Stimulated activated CD4-positive, alpha-beta T cell treated with anti-CD3 and anti-CD28 coated beads, Interleukin-15, amount 100 ng/mL, for 1 hour (primary cell): ENCODE measurements at places on chromosomes 4 and X.

GRCh38 chrX:69038188-69038587 lies 127.1 kb downstream of the PJA1 start:
- no peak for DNase-seq

DNA sequence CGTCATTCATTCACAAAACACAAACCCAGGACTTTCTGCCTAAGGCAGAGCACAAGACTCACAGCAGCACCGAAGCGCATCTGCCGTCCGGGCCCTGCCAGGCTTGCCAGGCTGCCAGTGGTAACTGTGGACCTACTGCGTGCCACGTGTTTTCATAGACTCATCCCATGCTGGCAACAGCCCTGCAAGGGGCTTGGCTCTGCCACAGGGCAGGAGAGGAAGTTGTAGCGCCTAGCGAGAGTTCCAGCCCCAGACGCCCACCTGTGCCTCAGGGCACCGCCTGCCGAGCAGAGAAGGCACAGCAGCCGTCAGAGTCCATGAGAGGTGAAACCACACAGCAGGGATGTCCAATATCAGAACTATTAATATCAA lies 18.9 kb upstream of the MRFAP1 start:
- DNase-seq = no peak

DNA sequence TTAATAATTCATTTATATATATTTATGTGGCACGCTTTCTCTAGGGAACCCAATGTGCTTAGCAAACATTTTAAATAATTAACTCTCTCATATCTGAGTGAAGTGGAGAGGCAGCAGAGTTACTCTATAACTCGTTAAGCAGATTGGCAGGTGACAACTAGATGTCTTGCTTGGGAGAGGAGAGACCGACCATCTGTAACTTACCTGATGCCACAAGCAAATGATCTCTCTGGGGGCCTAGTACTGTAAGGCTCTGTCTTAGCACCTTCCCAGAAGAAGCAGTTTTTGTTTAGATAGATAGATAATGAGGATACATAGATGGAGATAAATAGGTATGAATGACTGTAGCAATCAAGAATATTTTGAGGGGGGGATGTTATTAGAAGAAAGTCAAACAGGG lies 11.9 kb upstream of the SEL1L3 start:
- DNase-seq = no peak

DNA sequence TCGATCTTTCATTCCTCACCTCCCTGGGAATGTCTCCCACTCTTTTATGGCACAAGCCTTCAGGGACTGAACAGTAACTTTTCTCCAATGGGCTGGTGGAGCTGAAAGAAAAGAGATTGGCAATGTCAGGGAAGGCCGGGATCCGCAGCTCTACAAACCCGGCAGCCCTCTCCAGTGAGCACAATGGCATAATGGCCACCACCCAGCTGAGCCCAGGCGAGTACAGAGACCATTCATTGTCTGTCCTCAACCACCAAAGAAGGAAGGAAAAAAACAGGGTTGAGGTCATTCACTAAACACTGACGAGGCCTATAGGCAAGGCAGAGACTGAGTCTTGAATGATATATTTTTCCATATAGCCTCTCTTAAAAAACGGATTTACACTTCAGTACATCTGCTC lies 3.6 kb downstream of the GEMIN8 start:
- DNase-seq = no peak

DNA sequence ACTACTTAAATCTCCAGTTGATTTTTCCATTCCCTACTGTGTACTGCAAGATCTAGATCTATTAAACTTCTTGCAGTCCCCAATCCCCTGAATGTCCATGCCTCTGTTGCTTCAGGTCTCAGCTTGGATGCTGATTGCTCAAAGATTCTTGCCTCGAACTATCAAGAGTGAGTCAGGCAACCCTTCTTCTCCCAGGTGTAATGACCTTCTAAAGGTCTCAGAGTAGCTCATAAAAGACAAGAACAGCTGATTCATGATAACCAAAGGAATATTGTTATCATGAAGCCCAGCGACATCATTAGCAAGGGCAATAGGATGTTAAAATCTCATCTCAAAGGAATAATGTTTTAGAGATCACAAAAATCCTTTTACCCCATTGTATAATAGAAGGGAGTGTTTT lies 6.8 kb upstream of the FABP2 start:
- no peak for DNase-seq

DNA sequence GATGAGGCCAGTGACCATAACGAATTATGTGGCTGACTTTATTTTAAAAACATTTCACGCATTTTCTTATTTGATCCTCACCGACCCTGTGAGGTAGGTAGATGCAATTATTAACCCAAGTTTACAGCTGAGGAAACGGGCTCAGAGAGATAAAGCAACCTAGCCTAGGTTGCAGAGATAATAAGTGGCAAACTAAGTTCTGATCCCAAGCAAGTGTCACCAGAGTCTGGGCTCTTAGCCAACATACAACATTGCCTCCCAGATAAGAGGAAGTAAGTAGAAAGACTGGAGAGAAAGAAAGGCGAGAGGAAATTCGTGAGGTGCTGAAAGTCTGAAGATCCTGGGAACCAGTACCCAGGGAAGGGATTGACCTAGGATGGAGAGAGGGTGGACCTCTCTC lies 77.4 kb upstream of the GPR50 start:
- DNase-seq = no peak

GRCh38 chr4:7507381-7507780 lies 72.7 kb upstream of the PSAPL1 start:
- DNase-seq = no peak

- no peak for DNase-seq
Measured at GRCh38 chr4:107793996-107794395, 30.7 kb upstream of the SGMS2 start.

- DNase-seq = no peak
Measured at GRCh38 chrX:132986556-132986955, 28.1 kb upstream of the HS6ST2 start.

DNA sequence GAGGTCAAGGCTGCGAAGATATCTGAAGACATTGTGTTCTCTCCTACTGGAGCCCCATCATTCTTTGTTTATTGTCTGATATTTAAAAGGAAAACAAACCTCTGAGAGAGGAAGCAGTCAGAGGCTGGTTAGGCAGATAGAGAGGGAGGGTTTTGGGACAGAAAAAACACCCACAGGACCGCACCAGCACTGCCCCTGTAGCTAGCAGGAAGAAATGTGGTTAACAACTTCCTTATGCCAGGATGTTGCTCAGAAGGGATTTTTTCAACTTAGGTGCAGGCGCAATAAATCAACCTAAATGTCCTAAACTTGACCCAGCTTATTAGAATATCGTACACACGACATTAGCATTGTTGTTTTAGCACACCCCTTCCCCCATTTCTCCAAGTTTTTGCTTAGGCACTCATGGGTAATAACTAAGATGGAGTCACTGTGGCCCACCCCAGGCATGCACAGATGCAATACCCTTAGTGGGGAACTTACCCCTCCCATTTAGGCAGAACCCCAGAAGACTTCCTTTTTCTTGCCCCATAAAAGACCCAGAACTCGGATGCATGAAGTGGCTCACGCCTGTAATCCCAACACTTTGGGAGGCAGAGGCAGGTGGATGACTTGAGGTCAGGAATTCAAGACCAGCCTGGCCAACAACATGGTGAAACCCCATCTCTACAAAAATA lies 2.8 kb upstream of the ZNF718 start:
- no peak for DNase-seq

GRCh38 chr4:176268963-176269362 lies at the start of gene ASB5:
ASB5 (minus strand) TSS chr4:176269222; CDS start chr4:176269108, 114 bp downstream.
- DNase-seq = no peak

DNA sequence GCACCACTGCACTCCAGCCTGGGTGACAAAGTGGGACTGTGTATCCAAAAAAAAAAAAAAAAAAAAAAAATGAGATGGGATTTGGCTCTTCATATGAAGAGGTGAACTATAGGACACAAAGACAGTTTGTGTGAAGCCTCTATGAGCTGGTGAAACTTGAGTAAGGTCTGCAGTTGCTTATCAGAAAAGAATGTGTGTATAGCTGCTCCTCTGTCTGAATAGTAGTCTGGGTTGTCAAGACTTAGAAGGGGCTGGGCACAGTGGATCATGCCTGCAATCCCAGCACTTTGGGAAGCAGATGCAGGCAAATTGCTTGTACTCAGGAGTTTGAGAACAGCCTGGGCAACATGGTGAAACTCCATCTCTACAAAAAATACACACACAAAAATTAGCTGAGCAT lies 82.8 kb downstream of the ARSF start:
- DNase-seq = no peak

DNA sequence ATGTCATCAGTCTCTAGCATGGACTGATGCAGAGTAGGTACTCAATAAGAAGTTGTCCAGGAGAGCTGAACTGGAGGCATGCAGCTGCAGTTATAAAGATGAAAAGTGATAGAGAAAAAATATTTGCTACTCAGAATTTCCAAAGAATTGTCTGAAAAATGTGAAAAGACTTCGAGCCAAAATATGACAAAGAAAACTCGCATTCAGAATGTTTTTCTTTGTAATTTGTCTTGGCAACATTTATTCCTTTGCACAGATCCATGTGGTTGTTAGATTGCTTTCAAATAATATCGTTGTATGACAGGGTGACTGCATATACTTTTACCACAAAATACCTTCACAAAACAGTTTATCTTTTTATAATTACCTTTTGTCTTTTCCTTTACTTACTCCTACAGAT lies 128.0 kb upstream of the SLC4A4 start:
- DNase-seq = no peak

DNA sequence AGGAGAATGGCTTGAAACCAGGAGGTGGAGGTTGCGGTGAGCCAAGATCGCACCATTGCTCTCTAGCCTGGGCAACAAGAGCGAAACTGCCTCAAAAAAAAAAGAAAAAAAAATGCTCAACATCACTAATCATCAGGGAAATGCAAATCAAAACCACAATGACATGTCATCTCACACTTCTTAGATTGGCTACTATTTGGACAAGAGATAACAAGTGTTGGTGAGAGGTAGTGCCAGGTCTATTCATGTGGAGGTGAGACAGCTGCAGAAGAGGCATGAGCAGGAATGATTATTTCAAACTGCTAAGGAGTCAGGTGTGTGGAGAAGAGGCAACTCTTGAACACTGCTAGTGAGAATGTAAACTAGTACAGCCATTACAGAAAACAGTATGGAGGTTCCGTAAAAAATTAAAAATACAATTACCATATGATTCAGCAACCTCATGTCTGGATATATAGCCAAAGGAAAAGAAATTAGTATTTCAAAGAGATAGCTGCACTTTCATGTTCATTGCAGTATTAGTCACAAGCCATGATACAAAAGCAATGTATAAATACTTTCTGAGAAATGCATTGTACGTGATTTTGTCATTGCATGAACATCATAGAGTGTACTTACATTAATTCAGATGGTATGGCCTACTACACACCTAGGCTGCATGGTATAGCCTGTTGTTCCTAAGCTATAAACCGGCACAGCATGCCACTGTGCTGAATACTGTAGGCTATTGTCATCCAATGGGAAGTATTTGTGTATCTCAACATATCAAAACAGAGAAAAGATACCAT lies 75.3 kb downstream of the TMEM144 start:
- DNase-seq = no peak

DNA sequence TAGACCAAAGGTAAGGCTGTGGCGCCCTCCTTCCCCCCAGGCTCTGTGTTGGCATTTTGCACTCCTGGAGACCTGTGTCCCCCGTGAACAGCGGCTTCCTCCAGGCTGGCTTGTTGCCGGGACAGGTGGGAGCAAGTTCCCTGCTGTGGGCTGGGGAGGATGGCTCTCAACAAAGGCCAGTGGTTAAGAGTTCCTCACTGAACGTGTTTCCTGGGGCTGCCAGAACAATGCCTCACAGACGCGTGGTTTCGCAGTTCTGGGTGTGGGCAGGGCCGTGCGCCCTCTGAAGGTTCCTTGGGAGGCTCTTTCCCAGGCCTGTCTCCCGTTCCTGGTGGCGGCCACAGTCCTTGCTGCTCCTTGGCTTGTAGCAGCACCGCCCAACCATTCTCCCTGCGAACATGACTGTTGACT lies 33.4 kb downstream of the NELFA start:
- no peak for DNase-seq

DNA sequence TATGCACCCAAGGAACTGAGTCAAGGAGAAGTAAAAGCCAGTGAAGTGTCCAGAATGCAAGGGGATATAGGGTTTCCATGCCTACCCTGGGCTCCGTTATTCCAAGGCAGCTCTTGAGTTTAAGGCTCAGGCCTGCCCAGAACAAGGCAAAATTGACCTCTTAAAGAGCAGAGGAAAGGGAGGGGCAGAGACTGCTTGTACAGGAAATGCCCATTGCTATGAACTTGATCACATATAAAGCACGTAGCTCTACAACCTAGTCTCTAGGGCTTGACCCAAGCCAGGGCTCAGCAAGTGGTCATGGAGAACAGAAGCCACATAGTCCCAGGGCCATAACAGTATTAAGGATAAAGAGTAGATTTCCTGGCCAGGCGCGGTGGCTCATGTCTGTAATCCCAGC lies 58.2 kb upstream of the MSN start:
- DNase-seq = no peak

- no peak for DNase-seq
Measured at GRCh38 chr4:1547856-1548826, 136.0 kb downstream of the FAM53A start.

- DNase-seq = no peak
Measured at GRCh38 chrX:80648023-80648422, 161.7 kb downstream of the BRWD3 start.

DNA sequence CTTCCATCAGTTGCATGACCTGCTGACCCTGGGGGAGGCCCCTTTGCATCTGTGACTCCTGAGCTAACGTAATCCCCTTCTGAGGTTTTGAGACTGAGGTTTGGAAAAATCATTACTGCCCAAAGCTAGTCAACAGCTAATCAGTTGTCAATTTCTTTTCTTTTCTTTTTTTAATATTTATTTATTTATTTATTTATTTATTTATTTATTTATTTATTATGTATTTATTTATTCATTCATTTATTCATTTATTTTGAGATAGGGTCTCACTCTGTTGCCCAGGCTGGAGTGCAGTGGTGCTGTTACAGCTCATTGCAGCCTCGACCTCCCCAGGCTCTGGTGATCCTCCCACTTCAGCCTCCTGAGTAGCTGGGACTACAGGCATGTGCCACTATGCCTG lies 25.1 kb upstream of the FHL1 start:
- DNase-seq = no peak

GRCh38 chr4:84479663-84480062 lies 19.4 kb downstream of the NKX6-1 start:
- DNase-seq = no peak

- DNase-seq = no peak
Measured at GRCh38 chr4:143667461-143667860, 33.0 kb downstream of the FREM3 start.

GRCh38 chrX:39859991-39860861 lies 237.5 kb downstream of the BCOR start:
- DNase-seq = peak; percentile 63

GRCh38 chr4:104591510-104591911 lies 96.8 kb upstream of the CXXC4 start:
- DNase-seq = no peak

DNA sequence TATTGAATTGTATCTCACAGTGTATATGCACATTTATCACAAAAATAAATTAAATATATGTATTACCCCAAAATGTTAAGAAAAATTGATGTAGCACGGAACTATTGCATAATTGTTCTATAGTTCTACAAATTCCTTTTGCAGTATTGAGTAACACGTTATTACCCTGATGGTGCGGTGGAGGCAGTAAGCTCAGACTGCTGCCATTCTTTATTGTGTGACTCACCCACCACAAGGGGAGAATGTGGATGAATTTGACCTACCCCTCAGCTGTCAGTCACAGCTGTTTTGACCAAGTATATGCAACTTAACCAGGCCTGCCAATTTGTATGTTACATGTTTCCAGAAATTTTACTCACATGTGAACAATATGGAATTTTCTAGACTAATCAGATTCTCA lies 506.6 kb downstream of the SH3BGRL start:
- DNase-seq = no peak
